ENCODE measurements at places on chromosomes 11 and 22. TPM values are rescaled to one million over a fixed set of nuclear protein-coding genes. Genes with fewer than 3 reads are reported as not detected.

FAM181B gene
- polyA plus RNA-seq, result not detected

ST14 gene
- 0.47 TPM for polyA plus RNA-seq

ATP5MG gene
- 704 TPM for polyA plus RNA-seq

B3GAT1 gene
- polyA plus RNA-seq, result not detected

GPHA2 gene
- not detected for polyA plus RNA-seq

OR4C45 gene
- not detected for polyA plus RNA-seq

MOGAT2 gene
- not detected for polyA plus RNA-seq

ROBO4 gene
- not detected for polyA plus RNA-seq

Measured in CD4-positive, alpha-beta memory T cell (primary cell).